ENCODE measurements at places on chromosomes 1 and 21.

- peak; percentile 97 for DNase-seq
These were observed 111.8 kb upstream of the KIAA1614 start for GRCh38 chr1:180800945-180801344.

DNA sequence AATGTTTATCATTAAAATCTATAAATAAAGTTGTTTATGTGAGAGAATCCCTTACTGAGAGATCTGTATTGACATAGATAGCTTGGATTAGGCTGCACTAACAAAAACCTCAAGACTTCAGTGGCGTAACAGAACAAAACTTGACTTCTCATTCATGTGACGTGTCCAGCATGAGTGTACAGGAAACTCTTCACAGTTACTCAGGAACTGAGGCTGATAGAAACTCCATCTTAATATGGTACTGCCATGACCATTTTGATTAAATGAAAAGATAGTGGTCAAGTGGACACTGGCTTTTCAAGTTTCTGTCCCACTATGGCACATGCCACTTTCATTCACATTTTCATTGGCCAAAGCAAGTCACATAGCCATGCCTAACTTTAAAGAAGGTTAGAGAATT lies 3.7 kb downstream of the ST3GAL3 start:
- no peak for DNase-seq

DNA sequence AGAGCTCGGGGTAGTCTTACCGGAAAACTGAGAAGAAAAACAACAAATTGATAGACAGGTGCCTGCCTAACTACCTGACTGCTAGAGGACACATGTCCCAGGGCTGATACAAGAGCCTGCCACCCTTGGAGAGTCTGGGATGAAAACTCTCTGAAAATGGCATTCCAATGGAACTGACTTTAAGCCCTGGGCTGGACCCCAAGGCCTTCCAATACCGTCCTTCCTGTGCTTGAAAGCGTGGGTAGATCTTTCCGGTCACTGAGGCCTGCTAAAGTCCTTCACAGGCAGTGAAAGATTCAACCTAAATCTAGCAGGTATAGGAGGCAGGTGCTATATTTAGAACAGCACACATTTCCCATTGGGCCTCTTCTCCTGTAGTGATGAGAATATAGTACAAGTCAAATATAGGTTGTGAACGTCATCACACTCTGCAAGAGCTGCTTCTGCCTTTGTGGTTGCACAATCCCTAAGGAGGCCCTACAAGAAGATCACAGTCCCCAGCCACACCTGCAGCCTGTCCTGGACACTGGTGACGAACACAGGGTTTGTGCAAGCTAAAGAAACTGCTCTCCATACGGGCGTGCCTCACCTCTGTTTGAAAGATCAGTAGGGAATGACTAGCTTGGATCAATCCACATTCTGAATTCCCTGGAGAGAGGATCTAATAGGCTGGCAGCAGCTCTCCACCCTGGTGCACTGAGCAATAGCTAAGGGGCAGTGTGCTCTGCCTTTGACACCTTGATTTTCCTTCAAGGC lies 876 bp upstream of the CHML start:
- peak; percentile 21 for DNase-seq

- no peak for DNase-seq
These were observed 28.8 kb upstream of the RERE start for GRCh38 chr1:8846263-8846662.

GRCh38 chr1:78281580-78281979 lies 209.2 kb upstream of the PTGFR start:
- DNase-seq, result no peak

GRCh38 chr1:203126151-203126865 lies 1.2 kb upstream of the ADORA1 start:
- no peak for DNase-seq

DNA sequence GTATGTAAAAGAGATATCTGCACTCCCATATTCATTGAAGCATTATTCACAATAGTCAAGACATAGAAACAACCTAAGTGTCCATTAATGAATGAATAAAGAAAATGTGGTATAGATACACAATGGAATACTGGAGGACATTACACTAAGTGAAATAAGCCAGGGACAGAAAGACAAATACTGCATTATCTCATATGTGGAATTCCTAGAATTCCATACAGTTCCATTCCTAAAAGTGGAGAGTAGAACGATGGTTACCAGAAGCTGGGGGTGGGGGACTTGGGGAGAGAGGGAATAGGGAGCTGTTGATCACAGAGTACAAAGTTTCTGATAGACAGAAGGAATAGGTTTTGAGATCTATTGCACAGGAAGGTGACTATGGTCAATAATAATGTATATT lies 7.4 kb downstream of the TMED5 start:
- DNase-seq, result no peak

DNA sequence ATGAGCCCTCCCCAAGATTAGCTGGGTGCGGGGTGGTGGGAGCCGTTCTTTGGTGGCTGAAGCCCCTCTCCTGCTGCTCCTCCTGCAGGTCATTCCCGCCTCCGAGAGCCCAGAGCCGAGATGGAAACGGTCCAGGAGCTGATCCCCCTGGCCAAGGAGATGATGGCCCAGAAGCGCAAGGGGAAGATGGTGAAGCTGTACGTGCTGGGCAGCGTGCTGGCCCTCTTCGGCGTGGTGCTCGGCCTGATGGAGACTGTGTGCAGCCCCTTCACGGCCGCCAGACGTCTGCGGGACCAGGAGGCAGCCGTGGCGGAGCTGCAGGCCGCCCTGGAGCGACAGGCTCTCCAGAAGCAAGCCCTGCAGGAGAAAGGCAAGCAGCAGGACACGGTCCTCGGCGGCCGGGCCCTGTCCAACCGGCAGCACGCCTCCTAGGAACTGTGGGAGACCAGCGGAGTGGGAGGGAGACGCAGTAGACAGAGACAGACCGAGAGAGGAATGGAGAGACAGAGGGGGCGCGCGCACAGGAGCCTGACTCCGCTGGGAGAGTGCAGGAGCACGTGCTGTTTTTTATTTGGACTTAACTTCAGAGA lies 448 bp downstream of the G0S2 start:
- no peak for DNase-seq

- DNase-seq, result no peak
These were observed 12.4 kb downstream of the FYB2 start for GRCh38 chr1:56806804-56807203.

GRCh38 chr21:36061445-36061844 lies 1.1 kb upstream of the SETD4 start:
- DNase-seq, result no peak

DNA sequence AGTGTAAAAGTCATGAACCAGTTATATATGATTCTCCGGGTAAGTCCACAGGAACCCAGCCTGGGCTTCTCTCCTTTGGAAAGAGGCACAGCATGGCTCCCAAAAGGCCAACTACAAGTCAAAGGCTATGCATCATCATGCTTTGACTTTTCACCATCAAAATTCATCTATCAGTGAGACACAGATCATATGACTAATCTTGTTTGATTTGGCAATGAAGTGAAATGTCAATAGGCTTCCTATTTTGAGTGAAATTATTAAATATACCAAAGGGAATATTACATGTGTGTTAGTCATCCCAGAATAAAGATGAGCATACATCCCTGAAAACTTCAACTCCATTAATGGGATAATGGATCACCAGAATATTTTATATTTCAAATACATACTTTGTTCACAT lies 83.5 kb upstream of the ADGRL2 start:
- DNase-seq, result no peak

GRCh38 chr1:212341090-212341489 lies 55.9 kb downstream of the PPP2R5A start:
- no peak for DNase-seq

- DNase-seq, result peak; percentile 98
These were observed 70.8 kb downstream of the UBE2T start for GRCh38 chr1:202270871-202271326.

- peak; percentile 67 for DNase-seq
These were observed 80.4 kb downstream of the ADARB1 start for GRCh38 chr21:45154511-45155508.

- no peak for DNase-seq
These were observed 85.4 kb downstream of the COLGALT2 start for GRCh38 chr1:183952101-183952500.

DNA sequence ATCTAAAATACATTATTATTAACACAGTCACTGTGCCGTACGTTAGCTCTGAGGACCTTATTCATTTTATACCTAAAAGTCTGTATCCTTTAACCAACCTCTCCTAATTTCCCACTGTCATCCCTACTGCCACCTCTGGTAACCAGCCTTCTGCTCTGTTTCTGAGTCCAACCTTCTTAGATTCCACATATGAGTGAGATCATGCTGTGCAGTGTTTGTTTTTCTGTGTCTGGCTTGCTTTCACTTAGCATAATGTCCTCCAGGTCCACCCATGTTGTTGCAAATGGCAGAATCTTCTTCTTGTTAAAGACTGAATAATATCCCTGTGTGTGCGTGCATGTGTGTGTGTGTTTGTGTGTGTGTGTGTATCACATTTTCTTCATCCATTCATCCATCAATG lies 64.2 kb downstream of the ETS2 start:
- peak; percentile 15 for DNase-seq

DNA sequence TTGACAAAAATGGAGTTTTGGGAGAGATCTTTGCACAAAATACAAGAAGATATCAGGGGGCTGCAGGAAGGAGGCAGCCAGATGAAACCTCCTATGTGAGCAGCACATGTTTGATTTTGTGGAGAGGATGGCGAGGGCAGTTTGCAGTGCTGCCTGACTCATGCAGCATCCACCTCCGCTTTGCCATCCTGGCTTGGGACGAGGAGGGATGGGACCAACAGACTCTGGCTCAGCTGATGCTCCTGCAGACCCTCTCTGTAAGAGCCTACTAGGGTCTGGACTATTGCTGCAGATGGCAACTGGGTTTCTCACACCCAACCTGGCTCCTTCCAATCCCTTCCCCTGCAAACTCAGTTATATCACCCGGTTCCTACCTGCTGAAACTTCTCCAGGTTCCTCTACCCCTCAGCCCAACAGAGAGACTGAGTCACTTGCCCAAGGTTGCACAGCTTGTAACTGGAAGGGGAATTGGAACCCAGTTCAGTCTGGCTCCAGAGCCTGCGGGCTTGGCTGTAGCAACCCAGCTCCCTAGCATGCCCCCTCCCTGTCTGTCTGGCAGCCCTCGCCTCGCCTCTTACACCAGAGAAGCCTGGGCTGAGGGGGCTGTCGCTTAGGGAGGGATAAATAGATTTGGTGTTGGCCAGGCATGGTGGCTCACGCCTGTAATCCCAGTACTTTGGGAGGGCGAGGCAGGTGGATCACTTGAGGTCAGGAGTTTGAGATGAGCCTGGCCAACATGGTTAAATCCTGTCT lies 205.8 kb downstream of the PTPRU start:
- DNase-seq, result no peak

GRCh38 chr1:228343191-228343661 lies 63.4 kb downstream of the TRIM11 start:
- no peak for DNase-seq

- no peak for DNase-seq
These were observed 279.5 kb downstream of the KIF26B start for GRCh38 chr1:245434280-245434679.

DNA sequence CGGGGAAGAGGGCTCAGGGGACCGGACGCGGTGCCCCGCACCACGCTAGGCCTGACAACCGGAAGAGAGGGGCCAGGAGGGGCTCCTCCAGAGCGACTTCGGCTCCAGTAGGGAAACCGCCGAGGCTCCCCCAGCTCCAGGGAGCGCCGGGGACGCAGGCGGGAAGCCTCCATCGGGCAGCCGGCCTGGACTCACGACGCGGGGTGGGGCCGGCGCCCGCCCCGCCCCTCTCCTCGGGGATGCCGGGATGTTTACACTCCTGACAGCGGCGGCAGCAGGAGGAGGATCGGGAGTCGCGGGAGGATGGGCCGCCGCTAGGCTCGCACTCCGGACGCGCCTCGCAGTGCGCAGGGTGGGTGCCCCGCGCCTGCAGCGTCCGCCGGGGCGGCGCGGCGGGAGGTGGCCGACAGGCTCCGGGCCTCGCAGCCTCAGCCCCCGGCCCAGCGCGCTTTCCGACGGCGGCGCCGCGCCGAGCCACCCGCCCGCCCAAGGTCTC lies at the start of gene NEK7:
Gene NEK7 (plus strand): TSS at position 254 of the 496 bp plus-strand sequence. CDS start 75,583 bp downstream, outside the sequence.
- DNase-seq, result peak; percentile 83

GRCh38 chr1:24541711-24542346 lies 14.1 kb upstream of the NCMAP start:
- DNase-seq, result no peak

GRCh38 chr1:7331926-7332535 lies 439.1 kb upstream of the VAMP3 start:
- no peak for DNase-seq
